T-helper 1 cell treated with Interleukin-12 subunit alpha and Interleukin-12 subunit beta and Interleukin-4 antibody, amounts not matched to agents 30 ng/mL and 1 ng/mL, for 36 hours (primary cell): ENCODE measurements at places on chromosomes 4 and X. TPM values are rescaled to one million over a fixed set of nuclear protein-coding genes. Genes with fewer than 3 reads are reported as not detected.

The MAGEB16 gene
- not detected in 2 replicates for total RNA-seq

The PLAC8 gene
- total RNA-seq: 200 TPM in 2 replicates

The FGA gene
- not detected in 2 replicates for total RNA-seq

The PRKG2 gene
- 0.27 and 0.61 TPM in 2 replicates for total RNA-seq

The NXF2B gene
- not detected in 2 replicates for total RNA-seq

The NUDT11 gene
- 0.71 and 1.2 TPM in 2 replicates for total RNA-seq

The FAM199X gene
- total RNA-seq: 13.4 and 14.0 TPM in 2 replicates

The UGT2A1 gene
- not detected in 2 replicates for total RNA-seq

The DOK7 gene
- not detected in 2 replicates for total RNA-seq

The FOXR2 gene
- total RNA-seq: not detected in 2 replicates

The GCNA gene
- total RNA-seq: 5.7 and 6.0 TPM in 2 replicates

The QDPR gene
- 13.4 and 14.6 TPM in 2 replicates for total RNA-seq

The CDKL5 gene
- total RNA-seq: 0.68 and 1.2 TPM in 2 replicates

The ZNF141 gene
- 25.3 and 26.3 TPM in 2 replicates for total RNA-seq
